ENCODE measurements at places on chromosomes 1 and 21. TPM values are rescaled to one million over a fixed set of nuclear protein-coding genes. Genes with fewer than 3 reads are reported as not detected.

Gene ARF1
- 489 TPM for polyA plus RNA-seq

Gene FNDC7
- not detected for polyA plus RNA-seq

Gene RORC
- polyA plus RNA-seq: not detected

Gene LAMC2
- 1.1 TPM for polyA plus RNA-seq

Gene RASSF5
- polyA plus RNA-seq: 69.5 TPM

Gene OLIG1
- polyA plus RNA-seq: not detected

Gene CLCA2
- 0.37 TPM for polyA plus RNA-seq

Gene BRDT
- not detected for polyA plus RNA-seq

Gene PBXIP1
- polyA plus RNA-seq: 13.7 TPM

Gene AGT
- not detected for polyA plus RNA-seq

Gene A3GALT2
- not detected for polyA plus RNA-seq

Gene LMOD1
- polyA plus RNA-seq: not detected

Gene ITLN2
- polyA plus RNA-seq: not detected

Gene TMCC2
- polyA plus RNA-seq: 0.47 TPM

- no peak for DNase-seq
Measured at GRCh38 chr1:53968125-53968513, 22.0 kb downstream of the LRRC42 start.

- DNase-seq: no peak
Measured at GRCh38 chr21:37226041-37226920, 40.9 kb downstream of the VPS26C start.

GRCh38 chr21:31476263-31477022 is 132.4 kb upstream of the TIAM1 start:
- DNase-seq: no peak

DNA sequence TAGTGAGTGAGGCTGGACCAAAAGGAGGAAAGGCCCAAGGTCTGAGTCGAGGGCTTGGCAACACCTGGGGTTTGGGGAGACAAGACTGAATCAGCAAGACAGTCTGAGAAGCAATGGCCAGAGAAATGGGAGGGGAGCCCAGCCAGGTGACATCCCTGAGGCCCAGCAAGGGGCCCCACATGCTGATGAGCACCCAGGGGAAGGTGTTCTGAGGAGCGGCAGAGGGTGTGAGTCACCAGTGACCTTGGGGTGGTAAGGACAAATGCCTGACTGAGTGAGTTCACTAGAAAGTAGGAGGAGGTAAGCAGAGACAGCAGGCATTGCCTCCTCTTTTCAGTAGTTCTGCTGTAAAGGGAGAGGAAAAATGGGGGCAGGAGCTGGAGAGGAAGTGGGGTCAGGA is 192.4 kb upstream of the GALNT2 start:
- DNase-seq: no peak

- DNase-seq: no peak
Measured at GRCh38 chr1:165034136-165034809, 322.2 kb downstream of the LMX1A start.

DNA sequence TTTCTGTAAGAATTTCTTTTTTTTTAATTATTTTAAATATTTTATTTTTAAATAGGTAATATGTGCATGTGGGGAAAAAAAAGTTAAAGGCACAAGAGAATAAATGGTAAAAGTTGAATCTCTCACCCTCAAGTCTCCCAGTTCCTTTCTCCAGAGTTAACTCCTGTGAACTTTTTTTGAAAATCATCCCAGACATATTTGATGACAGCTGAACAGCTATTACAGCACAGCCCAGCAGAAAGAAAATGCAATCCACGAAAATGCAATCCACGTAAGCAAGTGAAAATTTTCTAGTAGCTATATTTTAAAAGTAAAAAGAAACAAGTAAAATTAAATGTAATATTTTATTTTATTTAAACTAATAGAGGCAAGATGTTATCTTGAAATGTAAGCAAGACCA is 310.0 kb upstream of the RUNX1 start:
- no peak for DNase-seq

DNA sequence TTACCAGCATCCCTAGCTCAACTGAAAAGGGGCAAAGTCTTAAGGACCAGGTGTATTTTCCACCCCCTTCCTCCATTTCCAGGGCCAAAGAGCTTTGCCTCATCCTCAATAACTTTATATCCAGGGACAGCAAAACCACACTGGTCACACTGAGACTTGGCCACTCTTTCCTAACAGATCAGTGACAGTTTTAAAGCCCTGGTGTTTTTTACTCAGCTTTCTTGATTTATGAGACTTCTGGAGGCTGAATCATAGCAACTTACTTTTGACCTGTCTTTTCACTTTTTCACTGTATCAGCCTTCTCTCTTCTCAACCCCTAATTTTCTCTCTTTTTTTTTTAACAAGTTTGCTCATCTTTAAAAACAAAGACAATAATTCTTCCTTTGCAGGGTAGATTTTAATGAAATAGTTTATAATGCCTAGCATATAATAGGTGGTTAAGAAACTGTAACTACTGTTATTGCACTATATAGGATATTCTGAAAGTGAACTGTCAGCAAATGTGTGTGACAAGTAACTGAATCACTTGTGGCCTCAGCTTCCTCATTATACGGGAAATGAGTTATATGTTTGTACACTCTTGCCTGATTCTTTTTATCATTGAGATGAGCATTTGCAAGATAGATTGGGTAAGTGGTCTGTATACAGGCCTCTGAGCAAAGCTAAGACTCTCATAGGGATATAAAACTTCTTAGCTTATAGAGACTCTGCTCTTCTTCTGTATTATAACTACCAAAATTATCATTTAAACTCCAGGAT is 19.7 kb upstream of the DYNLT5 start:
- no peak for DNase-seq

GRCh38 chr1:156126630-156127534 is 12.4 kb downstream of the LMNA start:
- peak; percentile 86 for DNase-seq

- peak; percentile 76 for DNase-seq
Measured at GRCh38 chr1:169027607-169028320, 78.7 kb upstream of the ATP1B1 start.

- no peak for DNase-seq
Measured at GRCh38 chr1:217919683-217920388, 288.7 kb downstream of the SPATA17 start.

DNA sequence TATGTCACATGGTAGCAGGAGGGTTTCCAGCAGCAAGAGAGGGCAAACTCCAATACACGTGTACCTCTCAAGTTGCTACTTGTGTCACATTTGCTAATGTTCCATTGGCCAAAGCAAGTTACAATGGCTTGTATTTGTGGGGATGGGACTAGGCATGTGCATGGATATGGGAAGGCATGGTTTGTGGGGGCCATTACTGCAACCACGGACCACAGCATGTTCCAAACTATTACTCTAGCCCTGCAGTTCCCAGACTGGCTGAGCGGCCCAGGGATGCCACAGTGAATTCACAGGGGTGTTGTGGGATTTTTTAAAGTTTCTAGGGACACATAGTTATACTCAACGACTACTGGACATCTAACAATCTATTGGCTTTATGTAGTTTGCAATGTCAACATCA is 133.1 kb downstream of the GIPC2 start:
- no peak for DNase-seq

DNA sequence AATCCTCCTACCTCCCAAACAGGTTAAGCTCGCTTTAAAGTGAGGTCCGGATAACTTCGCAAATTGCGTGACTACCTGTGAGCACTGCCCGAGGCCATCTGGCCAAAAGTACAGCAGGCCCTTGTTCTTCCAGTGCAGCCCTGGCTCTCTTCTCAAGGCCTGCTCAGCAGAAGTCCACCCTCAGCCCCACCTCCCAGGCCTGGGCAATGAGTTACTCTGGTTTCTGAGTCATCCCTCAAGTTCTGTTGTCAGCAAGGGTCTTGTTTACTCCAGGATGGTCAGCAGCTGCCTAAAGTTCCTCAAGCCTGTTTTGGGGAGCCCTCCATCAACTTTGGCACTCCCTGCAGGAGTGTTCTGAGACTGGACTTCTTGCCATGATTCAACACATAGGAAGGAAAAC is 101.7 kb downstream of the BCAR3 start:
- no peak for DNase-seq

- DNase-seq: no peak
Measured at GRCh38 chr1:13224480-13225060, 1.4 kb downstream of the PRAMEF18 start.

DNA sequence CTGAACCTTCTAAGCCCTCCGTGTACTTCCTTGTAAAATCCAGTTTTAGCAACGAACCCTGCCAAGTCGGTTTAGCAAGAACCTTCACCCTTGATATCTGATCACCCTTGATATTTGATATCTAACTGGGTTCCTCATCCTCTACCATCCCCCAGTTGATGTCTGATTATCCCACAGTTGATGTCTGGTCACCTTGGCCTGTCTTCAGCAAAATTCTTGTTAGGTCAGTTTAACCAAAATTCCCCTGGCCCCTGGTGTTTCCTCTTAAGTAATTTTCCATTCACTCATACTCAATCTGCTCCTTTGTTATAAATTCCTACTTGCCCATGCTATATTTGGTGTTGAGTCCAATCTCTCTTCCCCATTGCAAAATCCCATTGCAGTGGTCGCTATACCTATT is 114.5 kb upstream of the ZNHIT6 start:
- DNase-seq: no peak

DNA sequence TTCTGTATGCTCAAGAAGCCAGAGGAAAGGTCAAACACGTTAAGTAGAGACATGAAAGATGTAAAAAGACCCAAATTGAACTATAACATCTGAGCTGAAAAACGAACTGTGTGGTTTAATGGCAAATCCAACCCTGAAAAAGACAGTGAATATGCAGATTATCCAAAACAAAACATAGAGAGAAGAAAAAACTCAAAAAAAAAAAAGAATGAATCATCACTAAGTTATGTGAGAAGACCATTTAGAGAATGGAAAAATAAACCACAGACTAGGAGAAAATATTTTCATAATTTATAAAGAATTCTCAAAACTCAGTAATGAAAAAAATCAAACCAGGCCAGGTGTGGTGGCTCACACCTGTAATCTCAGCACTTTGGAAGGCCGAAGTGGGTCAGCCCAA is 253.3 kb downstream of the PLPP3 start:
- no peak for DNase-seq

DNA sequence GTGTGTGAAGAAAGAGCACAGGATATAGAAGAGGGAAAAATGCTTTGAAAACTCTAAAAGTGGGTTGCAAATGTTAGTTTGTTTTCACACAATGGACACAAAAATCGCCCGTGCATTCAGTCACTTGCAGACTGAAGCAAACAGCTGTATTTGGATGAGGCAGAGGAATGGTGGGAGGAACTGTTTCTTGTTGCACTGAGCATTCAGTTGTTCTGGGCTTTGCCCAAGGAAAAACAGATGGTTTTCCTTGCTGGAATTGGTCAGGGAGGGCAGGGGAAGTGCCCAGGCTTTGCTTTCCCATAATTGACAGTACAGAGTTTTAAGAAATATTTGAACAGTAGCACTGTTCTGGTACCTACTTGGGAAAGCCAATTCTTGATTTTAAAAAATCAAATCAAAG is 19.5 kb upstream of the WARS2 start:
- DNase-seq: no peak

DNA sequence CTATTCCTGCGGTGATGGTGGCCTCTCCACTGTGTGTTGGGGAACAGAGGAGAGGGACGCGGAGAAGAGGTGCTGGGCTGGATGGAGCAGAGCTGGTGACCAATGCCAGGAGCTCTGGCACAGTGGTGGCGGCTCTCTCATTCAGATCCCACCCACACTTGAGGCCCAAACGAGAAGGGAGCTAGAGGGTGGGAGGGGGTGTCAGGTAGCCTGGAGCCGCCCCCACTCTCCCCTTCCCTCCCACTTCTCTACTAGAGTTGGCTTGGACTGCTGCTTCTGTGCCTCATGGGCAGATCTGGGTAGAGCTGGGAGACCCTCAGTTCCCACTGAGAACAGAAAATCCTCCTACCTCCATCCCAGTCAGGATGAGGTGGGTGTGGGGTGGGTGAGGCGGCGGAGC is 3.5 kb downstream of the TTC39A start:
- DNase-seq: no peak

DNA sequence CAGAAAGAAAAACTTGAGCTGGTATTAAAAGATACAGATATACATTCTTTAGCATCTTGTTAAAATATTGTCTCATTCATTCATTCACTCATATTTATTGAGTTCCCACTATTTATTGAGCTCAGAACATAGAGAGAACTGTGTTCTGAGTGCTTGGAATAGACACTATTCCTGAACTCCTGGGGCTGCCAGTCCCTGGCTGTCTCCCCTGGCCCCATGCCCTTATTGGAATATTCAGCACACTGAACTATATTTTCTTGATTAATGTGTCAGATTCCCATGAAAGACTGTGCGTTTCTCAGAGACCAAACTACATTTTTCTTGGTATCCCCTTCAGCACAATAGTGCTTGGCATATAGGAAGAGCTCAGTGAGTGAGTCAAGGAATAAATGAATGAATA is 44.0 kb upstream of the DAB1 start:
- DNase-seq: no peak

DNA sequence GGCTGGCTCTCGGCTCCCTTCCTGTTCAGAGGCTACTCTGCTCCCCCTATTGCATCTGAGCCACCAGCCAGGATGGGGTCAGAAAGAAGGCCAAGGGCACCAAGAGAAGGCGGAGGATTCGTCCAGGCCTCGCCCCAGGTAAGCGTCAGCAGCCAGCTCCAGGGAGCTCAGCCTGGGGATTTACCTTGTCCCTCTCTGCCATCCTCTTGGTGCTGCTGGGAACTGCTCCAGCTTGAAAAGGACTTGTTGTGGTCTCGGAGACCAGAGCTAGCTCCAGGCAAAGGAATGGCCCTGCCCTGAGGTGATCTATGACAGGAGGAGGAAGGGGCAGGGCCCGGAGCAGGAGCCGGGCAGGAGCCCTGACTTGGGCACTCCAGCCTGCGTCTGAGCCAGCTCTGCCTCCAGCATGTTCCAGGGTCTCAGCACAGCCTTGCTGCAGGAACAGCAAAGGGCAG is 113.7 kb upstream of the IFFO2 start:
- no peak for DNase-seq

All from GM12878 (cell line).